Upper lobe of right lung (tissue), 1 donor: ENCODE measurements at places on chromosomes 6 and 20.

GRCh38 chr20:38161412-38161774 lies 3.7 kb downstream of the TGM2 start:
- peaks cover 43% of the 10 kb centered on the region for H3K36me3 ChIP-seq
- H3K4me3 ChIP-seq: no peak overlapping the region
- no peaks in the 10 kb centered on the region for H3K27me3 ChIP-seq
- peak; percentile 43 for DNase-seq
- H3K27ac ChIP-seq: peak overlapping the region; percentile 42
- H3K4me1 ChIP-seq: peaks cover 68% of the 10 kb centered on the region

DNA sequence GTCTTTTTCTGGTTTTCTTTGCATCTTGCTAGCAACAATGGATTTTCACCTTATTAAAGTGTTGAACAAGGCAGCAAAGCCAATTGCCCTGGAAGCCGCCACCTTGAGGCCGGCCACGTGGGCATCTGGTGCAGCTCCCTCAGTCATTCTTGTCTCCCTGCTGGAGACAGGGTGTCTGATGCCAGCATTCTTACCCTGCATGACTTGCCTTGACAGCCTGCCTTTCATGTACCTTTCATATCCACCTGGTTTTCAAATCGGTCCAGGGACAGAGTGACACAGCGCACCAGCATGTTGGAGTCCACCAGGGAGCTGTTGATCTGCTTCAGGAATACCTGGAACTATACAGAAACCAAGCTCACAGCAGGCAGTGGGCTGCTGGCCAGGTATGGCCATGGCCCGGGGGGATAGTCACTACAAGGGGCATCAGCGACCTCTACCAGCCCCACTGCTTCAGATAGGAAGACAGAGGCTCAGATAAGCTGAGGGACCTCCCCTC lies 49.8 kb downstream of the MYH7B start:
- peaks cover 100% of the 10 kb centered on the region for H3K36me3 ChIP-seq
- no peaks in the 10 kb centered on the region for H3K27me3 ChIP-seq
- H3K4me3 ChIP-seq: no peak overlapping the region
- DNase-seq: no peak
- H3K4me1 ChIP-seq: no peaks in the 10 kb centered on the region

GRCh38 chr6:115896538-115897129 lies 164.1 kb downstream of the FRK start:
- no peak overlapping the region for H3K27ac ChIP-seq
- H3K4me3 ChIP-seq: no peak overlapping the region
- no peak for DNase-seq

- no peak overlapping the region for H3K27ac ChIP-seq
- no peaks in the 10 kb centered on the region for H3K4me1 ChIP-seq
- H3K36me3 ChIP-seq: no peaks in the 10 kb centered on the region
- H3K27me3 ChIP-seq: no peaks in the 10 kb centered on the region
- DNase-seq: no peak
Observed at GRCh38 chr6:112865131-112865530, 518.0 kb downstream of the RFPL4B start.

DNA sequence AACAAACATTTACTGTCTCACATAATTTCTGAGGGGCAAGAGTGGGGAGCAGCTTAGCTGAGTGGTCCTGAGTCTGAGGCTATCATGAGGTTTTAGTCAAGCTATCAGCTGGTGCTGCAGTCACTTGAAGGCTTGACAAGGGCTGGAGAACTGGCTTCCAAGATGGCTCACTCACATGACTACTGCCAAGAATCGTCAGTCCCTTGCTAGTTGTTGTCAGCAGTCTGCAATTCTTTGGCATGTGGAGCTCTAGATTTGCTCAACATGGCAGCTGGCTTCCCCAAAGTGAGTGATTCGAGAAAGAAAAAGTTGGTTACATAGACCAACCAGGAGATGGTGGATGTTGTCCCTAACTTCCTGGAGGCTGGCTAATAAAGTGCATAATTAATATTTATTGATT lies 2.8 kb upstream of the LRRC1 start:
- no peak overlapping the region for H3K4me3 ChIP-seq
- H3K27me3 ChIP-seq: no peaks in the 10 kb centered on the region
- DNase-seq: no peak
- H3K4me1 ChIP-seq: peaks cover 11% of the 10 kb centered on the region

DNA sequence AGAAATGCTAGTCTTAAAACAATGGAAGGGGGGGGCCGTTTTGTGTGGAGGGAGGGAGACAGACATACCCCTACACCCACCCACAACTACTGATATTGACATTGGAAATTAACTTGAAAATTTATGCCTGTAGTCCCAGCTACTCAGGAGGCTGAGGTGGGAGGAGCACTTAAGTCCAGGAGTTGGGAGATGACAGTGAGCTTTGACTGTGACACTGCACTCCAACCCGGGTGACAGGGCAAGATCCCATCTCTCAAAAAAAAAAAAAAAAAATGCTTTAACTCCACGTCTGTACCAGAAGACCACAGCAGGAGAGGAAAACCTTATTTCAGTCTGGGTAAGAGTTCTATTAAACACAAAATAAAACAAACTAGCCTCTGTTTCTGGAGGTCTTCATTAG lies 2.2 kb downstream of the TBC1D20 start:
- H3K4me1 ChIP-seq: peaks cover 30% of the 10 kb centered on the region
- H3K4me3 ChIP-seq: peak overlapping the region; percentile 91
- no peak for DNase-seq

DNA sequence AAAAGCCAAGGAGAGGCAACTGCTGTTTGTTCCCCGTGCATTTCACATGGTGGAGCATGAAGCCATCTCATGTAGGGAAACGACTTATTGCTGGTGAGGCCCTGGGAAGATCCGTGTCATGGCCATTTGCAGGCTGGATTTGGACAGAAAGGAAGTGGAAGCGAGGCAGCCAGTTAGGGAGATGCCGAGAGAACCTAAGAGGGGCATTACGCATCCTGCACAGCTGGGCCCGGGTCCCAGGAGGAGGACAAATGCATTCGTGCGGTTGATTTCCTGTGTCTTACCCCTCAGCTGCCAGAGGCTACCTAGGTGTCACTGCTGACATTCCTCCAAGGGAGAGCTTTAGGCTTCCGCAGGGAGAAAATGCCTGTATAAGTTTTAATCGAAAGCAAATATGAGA lies 316.2 kb upstream of the CDYL start:
- H3K36me3 ChIP-seq: no peaks in the 10 kb centered on the region
- no peak for DNase-seq
- no peak overlapping the region for H3K4me3 ChIP-seq
- H3K27ac ChIP-seq: no peak overlapping the region

GRCh38 chr6:2528156-2528555 lies 222.6 kb downstream of the MYLK4 start:
- no peaks in the 10 kb centered on the region for H3K36me3 ChIP-seq
- no peaks in the 10 kb centered on the region for H3K4me1 ChIP-seq
- no peak overlapping the region for H3K4me3 ChIP-seq

GRCh38 chr6:94510877-94511276 lies 1066.5 kb upstream of the MANEA start:
- H3K36me3 ChIP-seq: no peaks in the 10 kb centered on the region
- H3K27me3 ChIP-seq: no peaks in the 10 kb centered on the region
- H3K27ac ChIP-seq: no peak overlapping the region
- no peak overlapping the region for H3K4me3 ChIP-seq
- peak; percentile 57 for DNase-seq

- no peaks in the 10 kb centered on the region for H3K27me3 ChIP-seq
- no peaks in the 10 kb centered on the region for H3K4me1 ChIP-seq
- peaks cover 12% of the 10 kb centered on the region for H3K36me3 ChIP-seq
- no peak for DNase-seq
- H3K27ac ChIP-seq: no peak overlapping the region
Observed at GRCh38 chr20:37366743-37367142, 20.8 kb downstream of the SRC start.

DNA sequence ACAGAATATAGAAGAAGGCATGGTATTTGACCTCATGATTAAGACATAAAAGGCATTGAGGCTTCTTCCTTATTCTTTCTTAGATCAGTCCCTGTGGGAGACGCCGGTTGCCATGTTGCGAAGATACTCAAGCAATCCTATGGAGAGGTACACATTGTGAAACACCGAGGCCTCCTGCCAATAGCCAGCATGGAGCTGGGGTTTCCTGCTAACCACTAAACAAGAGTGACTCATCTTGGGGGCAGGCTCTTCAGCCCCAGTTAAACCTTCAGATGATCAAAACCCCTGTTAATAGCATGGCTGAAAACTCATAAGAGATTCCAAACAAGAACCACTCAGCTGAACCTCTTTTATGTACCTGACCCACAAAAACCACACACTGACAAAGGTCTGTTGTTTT lies 478.8 kb downstream of the CD83 start:
- no peaks in the 10 kb centered on the region for H3K36me3 ChIP-seq
- H3K4me3 ChIP-seq: no peak overlapping the region
- peak; percentile 69 for DNase-seq
- H3K27me3 ChIP-seq: no peaks in the 10 kb centered on the region

DNA sequence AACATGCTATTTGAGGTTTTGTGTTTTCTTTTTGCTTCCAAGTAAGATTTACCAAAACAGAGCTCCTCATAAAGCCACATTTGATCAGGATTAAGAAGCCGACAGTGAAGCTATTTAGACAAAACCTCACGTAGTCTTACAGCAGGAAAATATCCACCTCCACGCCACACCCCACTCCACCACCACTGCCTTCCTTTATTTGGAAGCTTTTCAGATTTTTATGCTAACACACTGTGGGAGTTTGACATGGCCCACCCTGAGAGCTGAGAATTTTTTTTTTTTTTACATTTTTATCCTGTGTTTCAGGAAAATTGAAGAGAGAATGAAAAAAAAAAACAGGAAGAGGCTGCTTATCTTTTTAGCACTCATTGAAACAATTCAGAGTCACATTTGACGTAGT lies 104.8 kb upstream of the MC3R start:
- no peak overlapping the region for H3K27ac ChIP-seq
- no peak for DNase-seq
- no peak overlapping the region for H3K4me3 ChIP-seq
- H3K27me3 ChIP-seq: no peaks in the 10 kb centered on the region

GRCh38 chr6:157569543-157569942 lies 188.6 kb downstream of the ZDHHC14 start:
- H3K27me3 ChIP-seq: no peaks in the 10 kb centered on the region
- no peak overlapping the region for H3K27ac ChIP-seq
- H3K36me3 ChIP-seq: no peaks in the 10 kb centered on the region
- no peaks in the 10 kb centered on the region for H3K4me1 ChIP-seq
- H3K4me3 ChIP-seq: no peak overlapping the region
- DNase-seq: no peak

- H3K4me3 ChIP-seq: no peak overlapping the region
- no peak for DNase-seq
- H3K27me3 ChIP-seq: no peaks in the 10 kb centered on the region
Observed at GRCh38 chr6:61980622-61981021, 305.4 kb downstream of the KHDRBS2 start.

DNA sequence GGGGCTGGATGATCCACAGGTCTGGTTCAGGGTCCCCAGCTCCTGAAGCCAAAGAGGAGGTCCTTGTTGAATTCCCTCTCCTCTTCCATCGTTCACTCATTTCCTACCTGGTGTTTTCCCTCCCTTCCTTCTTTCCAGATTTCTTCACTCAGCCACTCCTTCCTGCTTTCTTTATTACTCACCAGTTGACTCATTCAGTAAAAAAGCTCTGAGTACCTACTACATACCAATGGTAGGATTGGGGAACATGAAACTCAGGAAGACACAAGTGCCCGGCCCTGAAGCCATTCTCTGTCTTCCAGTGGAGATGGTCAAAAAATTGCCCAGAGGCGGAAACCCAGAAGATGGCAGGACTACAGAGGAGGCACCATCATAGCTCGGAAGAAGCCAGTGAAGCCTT lies 11.9 kb upstream of the NSFL1C start:
- no peaks in the 10 kb centered on the region for H3K36me3 ChIP-seq
- no peaks in the 10 kb centered on the region for H3K4me1 ChIP-seq
- no peak overlapping the region for H3K4me3 ChIP-seq
- no peaks in the 10 kb centered on the region for H3K27me3 ChIP-seq

DNA sequence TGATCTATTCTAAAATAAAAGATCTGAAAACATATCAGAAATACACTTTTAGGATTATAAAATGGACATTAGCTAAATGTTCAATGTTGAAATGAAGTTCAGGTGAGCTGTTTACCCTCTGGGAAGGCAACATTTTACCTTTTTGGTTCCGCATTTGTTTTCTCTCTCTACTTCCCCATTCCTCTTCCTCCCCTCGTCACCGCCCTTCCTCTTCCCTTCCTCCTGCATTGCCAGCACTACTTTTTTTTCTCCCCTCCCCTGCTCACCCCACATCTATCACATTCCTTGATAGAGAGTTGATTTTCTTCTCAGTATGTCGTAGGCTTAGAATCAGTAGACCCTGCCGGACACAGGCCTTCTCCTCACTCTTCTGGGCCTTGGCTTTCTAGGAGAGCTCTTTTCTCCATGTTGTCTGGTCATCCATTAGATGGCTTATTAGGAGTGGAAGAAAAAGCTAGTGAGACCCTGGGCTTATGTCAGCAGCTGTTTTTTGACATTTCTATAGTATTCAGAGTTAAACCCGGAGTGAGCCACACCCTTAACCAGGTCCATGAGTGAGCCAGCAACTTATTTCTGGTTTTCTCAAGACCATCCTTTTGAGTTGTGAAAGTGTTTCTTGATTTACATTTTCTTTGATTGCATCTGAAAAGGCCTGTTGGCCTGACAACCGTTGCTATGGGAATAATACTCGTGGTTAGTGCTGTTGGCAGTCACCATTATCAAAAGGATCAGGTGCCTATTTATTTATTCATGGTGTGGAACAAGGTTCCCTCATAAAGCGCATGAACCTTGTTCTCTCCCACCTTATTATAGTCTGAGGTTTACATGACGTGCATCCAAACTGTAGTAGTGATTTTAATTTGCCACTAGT lies 90.9 kb downstream of the DTD1 start:
- H3K4me3 ChIP-seq: no peak overlapping the region
- no peak for DNase-seq
- H3K27ac ChIP-seq: no peak overlapping the region
- no peaks in the 10 kb centered on the region for H3K4me1 ChIP-seq

DNA sequence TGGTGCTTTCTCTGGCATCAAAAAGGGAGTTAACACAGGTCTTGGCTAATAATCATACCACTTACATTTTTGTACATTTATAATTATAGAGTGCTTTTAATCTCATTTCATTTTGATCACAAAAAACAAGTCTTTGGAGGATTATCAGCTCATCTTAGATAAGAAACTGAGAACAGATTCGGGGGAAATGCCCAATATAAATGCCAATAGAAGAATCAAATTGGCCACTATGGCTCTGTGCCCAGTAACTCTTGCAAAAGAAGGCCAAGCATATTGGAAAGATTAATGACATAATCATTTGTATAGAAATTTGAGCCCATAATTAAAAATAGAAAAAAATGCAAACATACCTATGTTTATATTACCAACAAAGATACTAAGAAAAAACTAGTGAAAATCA lies 42.5 kb downstream of the IPCEF1 start:
- H3K4me1 ChIP-seq: no peaks in the 10 kb centered on the region
- H3K27ac ChIP-seq: no peak overlapping the region
- no peaks in the 10 kb centered on the region for H3K36me3 ChIP-seq
- no peak for DNase-seq
- no peaks in the 10 kb centered on the region for H3K27me3 ChIP-seq
- H3K4me3 ChIP-seq: no peak overlapping the region

DNA sequence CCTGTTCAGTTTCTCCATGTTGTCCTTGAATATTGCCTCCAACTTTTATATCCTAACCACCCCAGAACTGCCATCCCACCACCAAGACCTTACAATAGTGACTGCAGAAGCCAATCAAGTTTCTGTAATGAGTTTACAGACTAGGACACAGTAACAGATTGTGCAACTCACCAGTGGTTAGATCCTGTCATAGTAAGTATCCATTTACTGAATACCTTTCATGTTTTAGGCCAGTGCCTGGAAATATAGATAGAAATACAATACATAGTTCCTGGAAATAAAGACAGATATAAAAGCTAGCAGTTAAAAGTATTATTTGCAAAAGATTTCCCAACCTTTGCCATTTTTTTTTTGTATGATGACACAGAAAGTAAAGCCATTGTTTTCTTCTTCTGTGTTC lies 471.8 kb upstream of the BTBD3 start:
- H3K36me3 ChIP-seq: no peaks in the 10 kb centered on the region
- H3K27ac ChIP-seq: no peak overlapping the region
- no peak for DNase-seq
- H3K4me3 ChIP-seq: no peak overlapping the region
- no peaks in the 10 kb centered on the region for H3K4me1 ChIP-seq
